ENCODE measurements at places on chromosomes 12 and 14. TPM values are rescaled to one million over a fixed set of nuclear protein-coding genes. Genes with fewer than 3 reads are reported as not detected.

ATL1 gene
- 1.3 TPM for total RNA-seq

SLC17A8 gene
- total RNA-seq = not detected

GPR132 gene
- not detected for total RNA-seq

SRRM4 gene
- not detected for total RNA-seq

KSR2 gene
- 1.3 TPM for total RNA-seq

CIDEB gene
- 1.6 TPM for total RNA-seq

GSC gene
- not detected for total RNA-seq

TSPAN8 gene
- total RNA-seq = not detected

KRT74 gene
- not detected for total RNA-seq

GDF3 gene
- total RNA-seq = 0.96 TPM

ADAM21 gene
- 0.19 TPM for total RNA-seq

TSHR gene
- total RNA-seq = not detected

RFX4 gene
- total RNA-seq = not detected

ARMH4 gene
- 1.3 TPM for total RNA-seq

Measured in vein endothelial cell (primary cell).